Aortic smooth muscle cell (primary cell): ENCODE measurements at places on chromosomes 6 and 20. TPM values are rescaled to one million over a fixed set of nuclear protein-coding genes. Genes with fewer than 3 reads are reported as not detected.

CAPN11 gene
- total RNA-seq: 0.13 and 0.25 TPM in 2 replicates

LTB gene
- not detected in 2 replicates for total RNA-seq

ASXL1 gene
- total RNA-seq: 29.6 and 33.3 TPM in 2 replicates

SLC17A3 gene
- not detected in 2 replicates for total RNA-seq

ADTRP gene
- 0.66 and 2.6 TPM in 2 replicates for total RNA-seq
